A549 treated with GW870086 at 1 μM for 4 hours (cell line): ENCODE measurements at places on chromosomes 16 and 17. TPM values are rescaled to one million over a fixed set of nuclear protein-coding genes. Genes with fewer than 3 reads are reported as not detected.

Gene ALOX15B
- total RNA-seq, result 0.05 to 0.07 TPM in 2 of 5 replicates, not detected in the others

Gene PLD6
- 6.7 to 8.5 TPM (median 6.8 TPM) in 5 replicates for total RNA-seq

Gene SCGB1C2
- not detected in 5 replicates for total RNA-seq

Gene UNC45B
- total RNA-seq, result not detected in 5 replicates

Gene IKZF3
- not detected in 5 replicates for total RNA-seq

Gene FNDC8
- not detected in 5 replicates for total RNA-seq

Gene C1QL1
- total RNA-seq, result 17.0 to 30.5 TPM (median 28.7 TPM) in 5 replicates

Gene LDHD
- 0.46 to 0.95 TPM (median 0.75 TPM) in 5 replicates for total RNA-seq

Gene SMIM5
- 0.54 to 1.1 TPM (median 0.86 TPM) in 5 replicates for total RNA-seq

Gene MYO18A
- 24.6 to 31.5 TPM (median 26.2 TPM) in 5 replicates for total RNA-seq

Gene SMTNL2
- total RNA-seq, result 0.37 to 1.3 TPM (median 0.64 TPM) in 5 replicates

Gene SAMD14
- 0.23 to 0.68 TPM (median 0.32 TPM) in 5 replicates for total RNA-seq

Gene PRR11
- total RNA-seq, result 44.7 to 62.2 TPM (median 54.5 TPM) in 5 replicates
